ENCODE measurements at places on chromosomes 4 and X.

DNA sequence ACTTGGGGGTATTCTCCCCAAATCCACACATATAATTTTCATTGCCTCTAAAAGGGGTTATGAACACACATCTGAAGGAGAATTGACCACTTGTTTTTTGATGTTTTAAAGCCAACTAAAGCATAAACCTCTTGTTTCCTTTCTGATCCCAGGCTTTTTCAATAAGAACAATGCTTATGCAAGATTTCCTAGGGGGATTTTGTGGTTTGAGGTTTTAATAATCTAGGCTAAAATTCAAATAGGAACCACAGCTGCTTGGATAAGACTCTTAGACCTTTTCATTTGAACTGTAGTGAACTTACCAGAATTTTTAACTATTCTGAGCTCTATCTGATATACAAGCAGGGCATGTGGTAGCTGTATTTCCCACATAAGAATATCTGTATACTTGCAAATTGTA is 651.1 kb downstream of the ANKRD50 start:
- DNase-seq: no peak

GRCh38 chr4:41572516-41572915 is 34.6 kb downstream of the LIMCH1 start:
- no peak for DNase-seq

- no peak for DNase-seq
Measured at GRCh38 chrX:44989995-44990770, 117.2 kb downstream of the KDM6A start.

DNA sequence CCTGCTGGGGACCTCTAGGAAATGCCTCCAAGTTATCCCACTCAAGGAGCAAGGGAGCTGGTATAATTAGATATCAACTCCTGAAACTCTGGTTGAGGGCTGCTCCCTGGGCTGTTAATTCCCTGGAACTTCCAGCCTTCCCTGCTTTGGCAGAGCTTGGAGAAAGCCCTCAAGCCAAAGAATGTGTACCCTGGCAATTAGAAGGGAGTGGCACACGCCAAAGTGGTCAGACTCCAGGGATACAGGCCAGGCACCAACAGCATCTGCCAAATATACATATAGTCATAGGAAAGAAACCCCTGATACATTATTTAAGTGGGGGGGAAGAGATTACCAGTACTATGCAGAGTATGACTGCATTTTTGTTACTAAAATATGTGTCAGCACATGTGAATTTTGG is 616.8 kb downstream of the BCOR start:
- no peak for DNase-seq

- no peak for DNase-seq
Measured at GRCh38 chr4:54185866-54186265, 43.2 kb upstream of the PDGFRA start.

DNA sequence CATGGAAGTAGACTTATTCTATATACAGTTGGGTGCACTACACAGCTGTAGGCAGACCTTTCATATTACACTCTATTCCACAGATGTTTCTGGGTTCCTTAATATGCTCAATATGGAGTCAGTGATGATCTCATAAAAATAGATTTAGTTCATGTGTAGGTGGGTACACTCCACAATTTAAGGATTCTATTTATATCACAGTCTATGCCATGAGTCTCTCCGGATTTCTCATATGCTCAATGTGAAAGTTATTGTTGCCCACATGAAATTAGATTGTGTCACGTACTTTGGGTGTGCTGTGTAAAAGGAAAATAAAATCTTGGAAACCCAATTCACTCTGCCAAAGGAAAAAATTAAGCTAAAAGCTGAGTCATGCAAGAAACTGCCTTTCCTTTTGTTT is 32.5 kb upstream of the TASL start:
- no peak for DNase-seq

- no peak for DNase-seq
Measured at GRCh38 chrX:109186939-109187338, 294.9 kb downstream of the GUCY2F start.

DNA sequence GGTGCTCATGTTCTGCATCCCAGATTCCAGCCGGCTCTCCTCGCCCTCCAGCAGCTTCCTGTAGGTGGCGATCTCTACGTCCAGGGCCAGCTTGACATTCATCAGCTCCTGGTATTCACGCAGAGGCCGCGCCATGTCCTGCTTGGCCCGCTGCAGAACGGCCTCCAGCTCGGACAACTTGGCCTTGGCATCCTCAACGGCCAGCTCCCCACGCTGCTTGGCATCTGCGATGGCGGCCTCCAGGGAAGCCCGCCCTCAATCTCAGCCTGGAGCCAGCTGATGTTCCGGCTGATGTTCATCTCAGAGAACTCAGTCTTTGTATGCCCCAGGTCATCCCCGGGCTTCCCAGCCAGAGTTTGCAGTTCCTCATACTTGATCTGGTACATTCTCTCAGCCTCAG is 431.8 kb upstream of the DIPK2B start:
- no peak for DNase-seq

DNA sequence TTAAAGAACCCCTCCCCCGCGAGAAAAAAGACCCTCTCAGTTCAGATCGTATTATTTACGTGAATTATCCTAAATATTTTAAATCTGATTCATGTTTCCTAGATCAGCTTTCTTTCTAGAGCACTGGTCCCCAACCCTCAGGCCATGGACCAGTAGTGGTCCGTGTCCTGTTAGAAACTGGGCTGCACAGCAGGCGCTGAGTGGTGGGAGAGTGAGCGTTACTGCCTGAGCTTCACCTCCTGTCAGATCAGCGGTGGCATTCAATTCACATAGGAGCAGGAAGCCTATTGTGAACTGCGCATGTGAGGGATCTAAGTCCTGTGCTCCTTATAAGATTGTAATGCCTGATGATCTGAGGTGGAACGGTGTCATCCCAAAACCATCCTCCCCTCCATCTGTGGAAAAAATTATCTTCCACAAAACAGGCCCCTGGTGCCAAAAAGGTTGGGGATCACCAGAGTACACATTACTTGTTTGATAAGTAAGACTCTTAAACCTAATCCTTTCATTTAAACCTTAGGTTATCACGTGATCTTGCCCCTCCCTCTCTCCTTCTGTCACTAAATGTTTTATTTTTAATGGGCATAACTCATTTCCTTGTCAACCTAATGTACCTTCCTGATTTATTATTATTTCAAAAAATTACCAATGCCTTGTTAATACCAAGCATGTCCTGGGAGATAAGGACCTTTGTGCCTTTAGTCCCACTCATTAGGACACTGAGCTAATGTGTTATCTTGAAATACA is 442.9 kb downstream of the TLL1 start:
- no peak for DNase-seq

DNA sequence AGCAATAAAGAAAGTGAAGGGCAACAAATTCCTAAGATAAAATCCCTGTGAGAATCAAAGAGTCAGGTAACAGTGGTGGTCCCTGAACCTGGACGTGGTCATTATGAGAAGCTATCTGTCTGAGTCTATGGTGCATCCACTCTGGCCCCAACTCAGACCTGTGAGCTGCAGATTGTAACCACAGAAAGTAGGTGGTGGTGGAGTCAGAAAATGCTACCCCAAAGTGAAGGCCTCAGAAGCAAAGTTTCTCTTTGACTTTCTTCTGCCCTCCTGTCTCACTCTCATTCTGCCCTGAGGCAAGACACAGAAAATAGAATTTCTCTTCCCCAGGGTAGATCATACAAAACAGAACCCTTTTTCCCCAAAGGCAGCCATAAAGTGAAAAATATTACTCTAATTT is 84.1 kb upstream of the NEIL3 start:
- no peak for DNase-seq

- DNase-seq: no peak
Measured at GRCh38 chr4:22670956-22671355, 21.8 kb upstream of the GBA3 start.

- DNase-seq: no peak
Measured at GRCh38 chr4:102535398-102536082, 34.4 kb downstream of the NFKB1 start.

DNA sequence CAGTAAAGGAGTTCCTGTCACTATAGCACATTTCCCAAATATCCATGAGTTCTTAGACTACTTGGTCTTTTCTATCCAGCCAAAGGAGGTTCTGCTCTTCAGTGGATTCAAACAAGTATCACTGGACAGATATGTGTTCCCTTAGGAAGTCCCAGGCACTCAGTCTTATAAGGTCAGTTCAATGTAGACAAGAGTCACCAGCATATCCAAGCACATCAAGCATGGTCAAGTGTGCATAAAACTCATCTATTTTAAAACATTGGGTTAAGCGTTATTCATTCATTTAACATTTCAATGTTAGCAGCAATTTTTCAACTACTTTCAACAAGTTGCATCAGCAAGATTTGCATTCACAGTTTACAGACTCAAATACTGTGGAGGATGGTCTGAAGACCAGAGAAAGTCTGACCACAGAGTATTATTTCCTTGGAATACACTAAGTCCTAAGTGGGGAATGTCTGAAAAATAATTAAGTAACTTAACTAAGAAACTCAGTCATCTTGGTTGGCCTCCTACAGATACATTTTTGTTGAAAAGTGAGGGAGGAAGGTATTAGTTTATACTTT is 630.5 kb upstream of the IGFBP7 start:
- no peak for DNase-seq

DNA sequence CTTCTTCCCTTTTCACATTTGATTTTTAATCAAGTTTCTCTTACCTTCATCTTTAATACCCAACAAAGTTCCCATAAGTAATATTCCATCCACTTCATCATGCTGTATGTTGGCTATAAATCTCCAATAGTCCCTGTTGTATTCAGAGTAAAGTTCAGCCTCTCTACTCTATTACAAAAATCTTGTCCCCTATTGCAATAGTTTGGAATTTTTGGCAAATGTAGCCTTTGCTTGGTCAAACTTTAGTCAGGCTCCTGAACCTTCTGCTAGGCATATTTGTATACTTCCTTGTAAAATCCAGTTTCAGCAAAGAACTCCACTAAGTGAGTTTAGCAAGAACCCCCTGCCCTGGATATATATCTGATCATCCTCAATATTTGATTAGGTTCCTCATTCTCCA is 54.0 kb upstream of the PACRGL start:
- no peak for DNase-seq

- DNase-seq: no peak
Measured at GRCh38 chr4:69057620-69058409, 38.5 kb upstream of the UGT2B7 start.

GRCh38 chrX:2488621-2489285 is 12.0 kb downstream of the DHRSX start:
- no peak for DNase-seq

DNA sequence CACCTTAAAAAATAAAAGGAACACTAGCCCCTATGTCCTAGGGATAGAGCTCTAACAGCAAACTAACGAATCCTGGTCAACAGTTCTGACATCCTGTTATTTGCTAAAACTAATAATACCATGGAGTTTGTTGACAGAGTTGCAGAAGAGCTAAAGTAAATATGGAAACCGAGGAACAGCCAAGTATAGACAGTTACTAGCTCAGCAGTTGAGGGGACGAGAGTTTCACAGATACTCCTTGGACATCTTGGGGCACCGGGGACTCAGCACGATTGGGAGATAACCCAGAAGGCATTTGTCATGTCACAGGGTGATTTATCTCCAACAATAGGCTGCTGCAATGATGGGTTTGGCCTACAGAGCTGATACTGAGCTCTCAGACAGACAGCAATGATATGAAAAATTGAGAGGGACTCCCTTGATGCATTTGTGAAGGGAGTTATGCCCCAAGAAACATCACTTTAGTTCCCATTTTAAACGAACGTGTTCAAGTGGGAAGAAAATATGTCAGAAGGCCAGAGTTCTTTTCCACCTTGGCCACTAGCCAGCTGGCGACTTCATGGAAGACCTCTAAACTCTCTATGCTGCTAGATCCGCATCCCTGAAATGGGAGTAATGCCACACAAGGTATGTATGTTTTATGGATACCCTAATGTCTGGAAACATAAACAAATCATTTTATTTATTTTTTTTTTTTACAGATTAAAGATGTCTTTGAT is 48.6 kb downstream of the TSC22D3 start:
- DNase-seq: no peak

DNA sequence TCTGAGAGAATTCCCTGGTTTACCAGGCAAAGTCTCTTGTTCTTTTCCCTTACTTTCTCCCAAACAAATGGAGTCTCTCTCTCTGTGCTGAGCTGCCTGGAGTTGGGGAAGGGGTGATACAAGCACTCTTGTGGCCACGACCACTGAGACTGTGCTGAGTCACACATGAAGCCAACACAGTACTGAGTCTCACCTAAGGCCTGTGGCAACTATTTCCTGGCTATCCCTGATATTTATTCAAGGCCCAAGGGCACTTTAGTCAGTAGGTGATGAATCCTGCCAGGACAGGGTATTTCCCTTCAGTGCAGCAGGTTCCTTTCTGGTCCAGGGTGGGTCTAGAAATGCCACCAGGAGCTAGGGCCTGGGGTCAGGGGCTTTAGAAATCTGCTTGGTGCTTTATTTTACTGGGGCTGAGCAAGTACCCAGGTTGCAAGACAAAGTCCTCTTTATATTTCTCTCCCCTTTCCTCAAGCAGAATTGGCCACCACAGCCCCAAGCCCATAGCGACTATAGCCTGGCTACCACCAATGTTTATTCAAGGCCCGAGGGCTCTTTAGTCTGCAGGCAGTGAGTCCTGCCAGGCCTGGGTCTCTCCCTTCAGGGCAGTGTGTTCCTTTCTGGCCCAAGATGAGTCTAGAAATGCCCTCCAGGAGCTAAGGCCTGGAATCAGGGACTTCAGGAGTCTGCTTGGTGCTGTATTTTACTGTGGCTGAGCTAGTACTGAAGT is 10.5 kb downstream of the ARL13A start:
- DNase-seq: no peak

GRCh38 chr4:152605641-152606335 is 69.9 kb upstream of the FBXW7 start:
- no peak for DNase-seq

- peak; percentile 44 for DNase-seq
Measured at GRCh38 chr4:98448908-98449307, 187.7 kb downstream of the RAP1GDS1 start.

- no peak for DNase-seq
Measured at GRCh38 chrX:10047133-10047532, 80.0 kb downstream of the CLDN34 start.

GRCh38 chrX:100911731-100912130 is 17.0 kb downstream of the XKRX start:
- no peak for DNase-seq

Data from NK-92 treated with Interleukin-12 subunit alpha and Interleukin-12 subunit beta, amount 100 ng/mL, for 24 hours (cell line).